Erythroblast (primary cell): ENCODE measurements at places on chromosomes 3 and 15.

DNA sequence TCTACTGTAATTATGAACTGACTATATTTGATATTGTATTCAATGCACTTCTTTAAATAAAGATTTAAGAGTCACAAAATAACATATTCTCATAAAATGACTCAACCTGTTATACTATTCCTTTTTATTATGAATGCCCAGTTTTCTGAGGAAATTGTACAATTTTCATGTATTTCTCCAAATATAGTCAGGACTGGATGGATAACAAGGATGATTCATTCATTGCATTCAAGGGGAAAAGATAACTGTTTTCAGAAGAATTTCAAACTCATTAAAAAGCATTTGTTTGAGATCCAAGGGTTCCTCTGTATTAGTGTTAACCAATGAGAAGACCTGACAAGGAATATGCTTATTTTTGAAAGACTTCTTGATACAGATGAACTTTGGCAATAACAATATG lies 163.7 kb downstream of the MEIS2 start:
- no peak for DNase-seq

GRCh38 chr3:150377601-150378300 lies 30.3 kb upstream of the TSC22D2 start:
- DNase-seq, result no peak

- DNase-seq, result no peak
Observed at GRCh38 chr3:122146466-122146865, 37.0 kb upstream of the CASR start.

DNA sequence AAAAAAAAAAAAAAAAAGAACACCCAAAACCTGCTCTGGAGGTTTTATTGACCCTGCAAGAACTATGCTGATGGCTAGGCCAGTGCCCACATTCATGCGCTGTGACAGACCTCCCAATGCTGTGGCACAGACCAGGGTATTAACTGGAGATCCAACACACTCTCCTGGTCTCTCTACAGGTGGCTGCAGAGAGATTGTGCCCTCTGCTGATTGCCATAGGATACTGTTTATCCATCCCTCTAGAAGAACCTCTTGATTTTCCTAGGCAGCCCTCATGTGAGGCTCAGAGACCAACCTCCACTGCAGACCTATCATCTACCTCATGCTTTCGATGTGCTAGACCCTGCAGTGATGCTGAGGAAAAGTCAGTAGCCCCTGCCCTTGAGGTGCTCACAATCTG lies 125.5 kb upstream of the TRIM42 start:
- no peak for DNase-seq

GRCh38 chr3:194139071-194139813 lies 3.3 kb downstream of the HES1 start:
- peak; percentile 76 for DNase-seq

- DNase-seq, result no peak
Observed at GRCh38 chr15:52732551-52732950, 53.4 kb upstream of the ATOSA start.

DNA sequence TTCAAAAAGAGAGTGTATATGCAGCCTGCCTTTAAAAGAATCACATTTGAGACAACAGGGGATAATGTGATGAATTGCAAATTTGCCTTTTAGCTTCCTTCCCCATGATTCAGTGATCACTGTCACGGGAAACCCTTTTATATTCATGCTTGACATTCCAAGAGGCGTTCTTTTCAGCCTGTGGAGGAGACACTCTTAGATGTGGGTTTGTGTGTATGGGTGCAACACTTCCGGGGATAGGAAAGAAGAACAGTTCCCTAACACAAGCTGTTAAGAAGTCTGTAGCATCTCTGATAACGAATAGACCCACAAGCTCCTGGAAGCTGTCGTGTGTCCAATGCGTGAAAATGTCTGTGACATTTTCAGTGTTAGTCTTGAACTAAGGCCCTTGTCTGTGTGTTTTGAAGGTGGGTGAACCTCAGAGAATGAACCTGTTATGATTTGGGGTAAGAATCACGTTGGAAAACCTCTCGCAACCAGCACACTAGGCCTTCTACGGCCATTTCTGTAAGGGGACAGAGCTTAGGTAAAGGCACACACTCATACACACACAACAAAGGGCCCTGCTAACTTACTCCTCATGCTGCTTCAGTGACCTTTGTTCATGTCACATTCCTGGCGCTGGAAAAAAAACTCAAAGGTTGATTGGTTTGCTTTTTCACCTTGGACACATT lies 229.2 kb upstream of the ST8SIA2 start:
- DNase-seq, result no peak

DNA sequence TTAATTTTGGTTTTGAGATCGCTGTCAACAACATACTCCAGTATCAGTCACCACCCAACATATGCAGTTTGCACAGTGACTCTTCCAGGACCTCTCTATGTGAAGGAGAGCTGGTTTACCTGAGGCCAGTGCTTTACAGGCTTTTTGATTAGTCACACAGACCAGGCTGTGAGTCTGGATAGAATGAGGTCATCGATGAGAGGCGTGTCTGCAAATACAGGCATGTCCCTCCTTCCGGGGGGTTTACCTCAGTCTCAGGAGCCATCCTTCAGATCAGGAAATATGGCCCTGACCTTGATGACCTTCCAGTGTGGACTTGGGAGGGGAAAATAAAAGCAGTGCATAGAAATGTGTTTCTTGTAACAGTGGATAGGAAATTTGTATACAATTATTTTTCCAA lies 46.9 kb downstream of the KBTBD12 start:
- peak; percentile 5 for DNase-seq

GRCh38 chr3:100389025-100389424 lies 11.9 kb downstream of the TOMM70 start:
- DNase-seq, result no peak

GRCh38 chr15:65646486-65646885 lies 24.7 kb downstream of the SLC24A1 start:
- no peak for DNase-seq

GRCh38 chr15:92682741-92683510 lies 27.4 kb upstream of the FAM174B start:
- no peak for DNase-seq

- no peak for DNase-seq
Observed at GRCh38 chr15:99441444-99441800, 124.4 kb upstream of the MEF2A start.

DNA sequence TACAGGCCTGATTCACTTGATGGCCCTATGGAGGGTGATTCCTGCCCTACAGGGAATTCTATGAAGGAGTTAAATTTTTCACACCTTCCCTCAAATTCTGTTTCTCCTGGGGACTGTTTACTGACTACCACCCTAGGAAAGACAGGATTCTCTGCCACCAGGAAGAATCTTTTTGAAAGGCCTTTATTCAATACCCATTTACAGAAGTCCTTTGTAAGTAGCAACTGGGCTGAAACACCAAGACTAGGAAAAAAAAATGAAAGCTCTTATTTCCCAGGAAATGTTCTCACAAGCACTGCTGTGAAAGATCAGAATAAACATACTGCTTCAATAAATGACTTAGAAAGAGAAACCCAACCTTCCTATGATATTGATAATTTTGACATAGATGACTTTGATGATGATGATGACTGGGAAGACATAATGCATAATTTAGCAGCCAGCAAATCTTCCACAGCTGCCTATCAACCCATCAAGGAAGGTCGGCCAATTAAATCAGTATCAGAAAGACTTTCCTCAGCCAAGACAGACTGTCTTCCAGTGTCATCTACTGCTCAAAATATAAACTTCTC lies 43.6 kb downstream of the BLM start:
- DNase-seq, result no peak

GRCh38 chr3:139108253-139108969 lies 63.7 kb upstream of the PRR23C start:
- DNase-seq, result no peak

- no peak for DNase-seq
Observed at GRCh38 chr3:11118181-11118682, 36.1 kb upstream of the HRH1 start.

- DNase-seq, result no peak
Observed at GRCh38 chr3:133986311-133986710, 43.4 kb downstream of the SLCO2A1 start.

DNA sequence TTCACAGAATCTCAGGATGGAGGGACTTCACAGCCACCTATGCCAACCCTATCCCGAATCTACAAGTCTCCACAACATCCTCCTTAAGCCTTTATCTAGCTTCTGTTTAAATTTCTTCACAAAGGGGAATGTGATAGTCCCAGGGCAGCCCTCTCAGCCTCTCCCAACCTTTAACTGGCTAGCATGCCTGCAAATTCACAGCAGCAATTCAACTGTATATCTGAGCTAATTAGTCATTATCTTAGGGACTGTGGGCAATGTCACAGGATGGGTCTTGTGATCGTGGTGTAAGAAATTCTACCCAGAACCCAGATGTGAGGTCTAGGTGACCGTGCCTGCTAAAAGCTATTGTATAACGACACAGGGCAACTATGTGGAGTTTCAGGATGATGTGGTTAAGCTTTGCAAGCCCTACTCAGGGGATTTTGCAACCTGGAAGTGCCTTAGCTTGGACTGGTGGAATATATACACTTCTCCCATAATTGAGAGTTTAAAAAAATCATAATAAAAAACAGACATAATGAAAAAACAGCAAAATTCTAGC lies 65.5 kb upstream of the FBN1 start:
- DNase-seq, result no peak
